Muscle of arm (tissue), 14 donors: ENCODE measurements at places on chromosomes 3 and 15. TPM values are rescaled to one million over a fixed set of nuclear protein-coding genes. Genes with fewer than 3 reads are reported as not detected.

GRCh38 chr3:55828712-55829111 lies 341.6 kb upstream of the WNT5A start:
- DNase-seq = no peak

GRCh38 chr3:14374444-14374883 lies 27.9 kb upstream of the SLC6A6 start:
- peak; percentile 25 for DNase-seq

Gene BOC
- polyA plus RNA-seq = not detected

DNA sequence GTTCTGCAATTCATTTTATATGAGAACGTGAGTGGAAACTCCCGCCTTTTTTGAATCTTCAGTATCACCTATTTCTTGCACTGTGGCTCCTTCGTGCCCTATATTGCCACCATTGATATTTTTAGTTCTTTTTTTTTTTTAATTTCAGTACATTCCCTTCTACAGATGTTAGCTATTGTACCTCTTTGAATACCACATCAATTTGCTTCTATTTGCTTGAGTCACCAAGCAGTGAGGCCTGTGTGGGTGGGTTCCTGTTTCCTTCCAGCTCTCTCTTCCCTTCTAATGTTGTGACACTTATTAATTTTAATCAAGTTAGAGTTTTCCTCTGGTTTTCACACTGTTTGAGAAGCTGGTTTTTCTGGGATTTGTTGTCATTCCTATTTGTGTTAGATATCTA lies 8.7 kb downstream of the HACD2 start:
- DNase-seq = no peak

Gene RFC4
- 31.1 TPM for polyA plus RNA-seq

GRCh38 chr3:87173776-87174175 lies 53.3 kb upstream of the CHMP2B start:
- no peak for DNase-seq

Gene CPLX3
- polyA plus RNA-seq = 0.11 TPM

DNA sequence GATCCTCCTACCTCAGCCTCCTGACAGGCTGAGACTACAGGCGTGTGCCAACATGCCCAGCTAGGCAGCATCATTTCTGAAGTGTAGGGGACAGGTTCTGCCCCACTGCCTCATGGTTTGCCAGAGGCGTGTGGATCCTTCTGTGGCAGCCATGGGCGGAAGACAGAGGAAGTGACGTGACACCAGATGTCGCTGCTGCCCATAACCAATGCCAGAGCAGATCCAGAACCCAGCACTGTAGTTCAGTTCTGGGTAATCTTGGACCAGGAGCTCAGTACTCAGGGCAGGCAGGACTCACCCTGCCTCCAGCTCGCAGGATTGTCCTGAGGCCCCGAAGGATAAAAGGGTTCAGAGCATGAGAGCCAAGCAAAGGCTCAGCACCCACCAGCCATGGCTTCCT lies 8.2 kb downstream of the RBPMS2 start:
- no peak for DNase-seq

- DNase-seq = no peak
Observed at GRCh38 chr15:76150513-76150912, 90.7 kb downstream of the TMEM266 start.

GRCh38 chr3:23376516-23377248 lies 173.6 kb downstream of the UBE2E2 start:
- no peak for DNase-seq

DNA sequence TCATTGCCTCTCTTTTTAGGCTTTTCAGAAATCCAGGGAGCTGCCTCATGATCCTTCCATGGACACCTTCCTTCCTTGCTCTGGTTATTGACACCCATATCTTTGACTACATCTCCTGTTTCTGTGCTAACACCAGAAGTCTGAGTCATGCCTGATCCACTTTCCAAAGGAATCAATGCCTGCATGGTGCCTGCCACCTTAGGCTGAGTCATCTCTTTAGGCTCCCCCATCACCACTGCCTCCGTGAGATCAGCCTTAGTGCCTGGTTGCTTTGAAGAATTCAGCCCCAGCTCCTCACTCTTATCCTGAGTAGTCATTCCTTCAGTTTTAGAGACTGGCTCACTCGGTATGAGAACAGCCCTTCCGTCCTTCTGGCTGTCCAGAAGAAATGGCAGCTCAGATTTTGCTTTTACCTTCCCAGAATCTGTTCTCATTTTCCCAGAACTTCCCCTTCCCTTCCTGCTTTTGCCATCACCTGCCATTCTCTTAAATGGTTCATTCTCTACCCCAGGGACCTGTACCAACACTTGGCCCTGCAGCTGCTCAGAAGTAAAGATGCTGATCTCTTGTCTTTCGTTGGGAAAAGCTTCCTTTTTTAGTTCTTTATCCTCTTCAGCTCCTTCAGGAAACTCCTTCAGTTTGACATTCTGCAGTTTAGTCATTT lies 105.3 kb downstream of the MAP4 start:
- DNase-seq = no peak

DNA sequence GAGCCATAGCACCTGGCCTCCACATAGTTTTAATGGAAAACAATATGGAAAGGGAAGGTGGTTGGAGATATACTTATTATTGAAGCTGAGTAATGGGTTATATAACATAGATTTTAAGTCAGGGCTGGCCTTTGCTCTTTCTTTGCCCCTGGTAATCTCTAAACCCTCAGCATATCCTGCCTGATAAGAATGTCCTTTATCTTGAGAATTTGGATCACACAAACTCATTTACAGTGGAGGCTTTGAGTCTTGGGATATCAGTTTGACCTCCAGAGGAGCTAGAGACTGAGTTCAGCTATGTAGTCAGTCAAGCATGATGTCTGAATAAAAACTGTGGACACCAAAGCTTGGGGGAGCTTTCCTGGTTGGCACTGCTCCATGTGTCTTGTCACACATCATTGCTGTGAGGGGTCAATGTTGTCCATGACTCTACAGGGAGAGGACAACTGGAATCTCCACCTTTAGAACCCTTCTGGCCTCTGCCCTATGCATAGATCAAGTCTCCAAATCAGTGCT lies 9.0 kb upstream of the C3orf33 start:
- DNase-seq = no peak

GRCh38 chr3:74217467-74217866 lies 397.0 kb downstream of the CNTN3 start:
- no peak for DNase-seq

- DNase-seq = no peak
Observed at GRCh38 chr15:55799291-55800212, 56.6 kb upstream of the PRTG start.

GRCh38 chr3:165195640-165196576 lies at the start of gene SLITRK3:
TSS of gene SLITRK3 (minus strand) at chr3:165196384. CDS start at chr3:165190830, 5,554 bp downstream.
- DNase-seq = peak; percentile 23

DNA sequence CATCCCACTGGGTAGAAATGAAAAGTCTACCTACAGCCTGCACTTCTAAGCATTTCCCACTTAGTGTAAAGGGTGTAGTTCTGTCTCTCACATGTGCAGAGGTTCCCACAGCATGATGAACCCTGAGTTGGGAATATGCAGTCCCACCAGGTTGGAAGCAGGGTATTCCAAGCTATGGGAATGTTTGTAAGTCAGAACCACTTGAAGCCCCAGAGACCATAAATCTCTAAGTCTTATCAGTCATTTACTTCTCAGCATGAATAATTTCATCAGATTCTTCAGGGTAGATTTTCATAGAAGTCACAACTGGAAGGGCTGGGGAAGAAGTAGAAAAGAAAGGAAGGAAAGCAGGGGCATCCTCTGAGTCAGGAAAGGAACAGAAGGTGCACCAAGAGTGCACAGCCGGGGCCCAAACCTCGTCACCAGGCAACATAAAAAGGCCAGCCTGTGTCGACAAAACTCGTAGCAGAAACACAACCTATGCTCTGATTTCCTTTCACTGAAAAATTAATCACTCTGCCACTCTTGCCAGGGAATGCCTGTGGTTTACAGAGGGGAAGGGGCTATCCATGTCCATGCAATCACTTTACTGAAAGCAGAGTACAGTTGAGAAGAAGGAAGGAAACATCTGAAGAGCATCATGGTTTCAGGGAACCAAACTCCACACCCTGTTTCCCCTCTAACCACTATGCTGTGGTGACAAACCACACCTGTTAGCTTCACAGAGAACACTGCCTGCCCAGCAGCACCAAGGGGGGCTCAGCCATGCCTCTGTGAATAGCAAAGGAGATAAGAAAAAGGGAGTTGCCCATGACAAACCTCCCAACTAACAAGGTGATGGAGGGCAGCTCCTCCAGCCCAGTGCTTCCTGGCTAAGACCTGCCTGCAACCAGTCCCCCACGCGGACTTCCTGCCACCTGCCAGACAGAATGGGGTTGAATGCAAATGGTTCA lies 40.5 kb downstream of the SH3BP5 start:
- no peak for DNase-seq

GRCh38 chr3:170741756-170742529 lies 128.1 kb downstream of the RPL22L1 start:
- no peak for DNase-seq

DNA sequence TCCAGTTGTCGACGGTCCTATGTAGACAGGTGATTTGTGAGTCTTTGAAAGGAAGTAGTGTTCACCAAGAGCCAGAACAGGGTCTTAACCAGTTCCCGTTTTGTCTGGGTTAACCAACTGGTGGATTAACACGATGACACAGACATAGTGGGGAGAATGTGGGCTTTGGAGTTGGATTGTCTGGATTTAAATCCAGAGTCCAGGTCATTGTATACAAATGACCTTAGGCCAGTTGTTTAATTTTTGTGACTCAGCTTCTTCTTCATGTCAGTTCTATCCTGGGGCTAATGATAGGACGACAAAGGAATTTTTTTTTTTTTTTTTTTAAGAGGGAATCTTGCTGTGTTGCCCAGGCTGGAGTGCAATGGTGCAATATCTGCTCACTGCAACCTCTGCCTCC lies 126.7 kb downstream of the LPP start:
- DNase-seq = no peak

Gene CPA3
- 0.90 TPM for polyA plus RNA-seq

Gene CHDH
- polyA plus RNA-seq = not detected

Gene ACSBG1
- polyA plus RNA-seq = 0.64 TPM

DNA sequence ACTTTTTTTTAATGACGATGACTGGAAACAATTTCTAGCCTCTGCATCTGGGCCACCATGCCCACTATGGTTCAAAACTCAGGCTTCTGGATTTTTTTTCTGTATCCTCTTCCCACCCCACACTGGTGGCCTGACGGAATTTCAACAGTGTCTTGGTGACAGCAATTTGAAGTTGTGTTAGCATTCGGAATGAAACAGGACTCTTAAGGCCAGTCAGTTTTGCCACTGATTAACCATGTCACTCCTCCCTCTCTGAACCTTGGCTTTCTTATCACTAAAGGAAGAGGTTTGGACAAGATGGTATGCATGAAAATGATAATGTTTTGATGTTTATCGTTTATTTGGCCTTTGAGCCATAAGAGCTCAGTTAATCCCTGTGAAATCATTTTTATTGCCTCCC lies 41.6 kb upstream of the BDH1 start:
- DNase-seq = no peak

DNA sequence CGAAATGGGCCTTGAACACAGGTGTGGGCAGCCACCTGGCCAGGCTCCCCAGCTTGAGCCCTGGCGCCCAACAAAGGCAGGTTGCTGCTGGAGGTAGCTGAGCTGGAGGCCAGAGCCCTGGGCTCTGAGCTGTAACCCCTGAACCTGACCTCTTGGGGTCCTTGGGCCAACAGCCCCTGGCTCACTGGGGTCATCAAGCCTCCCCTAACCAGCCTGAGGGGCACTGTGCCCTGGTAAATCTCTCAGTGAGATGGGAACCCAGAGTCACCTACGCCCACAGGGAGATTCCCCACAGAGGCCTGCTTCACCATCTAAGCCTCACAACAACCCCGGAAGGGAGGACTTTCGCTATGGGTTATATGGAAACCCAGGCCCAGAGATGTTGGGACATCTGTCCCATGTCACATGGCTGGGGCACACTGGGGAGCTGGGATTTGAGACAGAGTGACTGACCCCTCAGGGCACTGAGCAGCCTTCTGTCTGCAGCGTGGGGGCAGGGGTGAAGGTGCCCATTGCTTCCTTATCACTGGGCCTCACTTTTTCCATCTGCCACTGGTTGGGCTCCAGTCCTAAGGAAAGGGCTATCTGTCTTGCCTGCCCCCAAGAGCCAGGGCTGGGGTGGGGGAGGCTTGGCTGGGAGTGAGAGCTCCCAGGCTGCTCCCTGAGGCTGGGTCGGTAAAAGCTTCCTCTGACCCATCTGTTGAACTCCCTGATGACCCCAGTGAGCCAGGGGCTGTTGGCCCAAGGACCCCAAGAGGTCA lies 59.1 kb downstream of the IQSEC1 start:
- DNase-seq = no peak

Gene P3H2
- polyA plus RNA-seq = 82.6 TPM

Gene VWA5B2
- 0.51 TPM for polyA plus RNA-seq

Gene SNX22
- polyA plus RNA-seq = 0.57 TPM

Gene UCN2
- polyA plus RNA-seq = not detected

GRCh38 chr15:65258375-65259262 lies 28.1 kb downstream of the PARP16 start:
- DNase-seq = no peak

DNA sequence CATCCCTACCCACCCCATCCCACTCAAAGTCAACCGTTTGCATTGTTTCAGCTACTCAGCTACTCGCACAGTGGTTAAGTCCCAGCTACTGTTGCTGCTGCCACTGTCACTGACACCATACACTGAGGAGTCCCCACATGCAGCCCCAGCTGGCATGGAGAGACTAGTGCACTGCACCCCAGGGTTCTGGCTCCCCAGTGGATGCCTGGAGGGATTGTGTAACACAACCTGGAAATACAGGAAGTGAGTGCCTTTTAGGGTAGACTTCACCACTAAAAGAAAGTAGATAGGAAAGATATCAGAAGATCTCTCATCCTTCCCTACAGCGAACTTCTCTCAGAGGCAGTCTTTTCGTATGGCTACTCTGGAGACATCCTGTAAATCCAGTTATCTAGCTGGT lies 169.2 kb upstream of the STRIT1 start:
- no peak for DNase-seq

- peak; percentile 29 for DNase-seq
Observed at GRCh38 chr3:108914774-108915641, 38.7 kb downstream of the GUCA1C start.

- DNase-seq = no peak
Observed at GRCh38 chr15:42226648-42227047, 18.5 kb upstream of the VPS39 start.

Gene TCAIM
- 27.3 TPM for polyA plus RNA-seq

GRCh38 chr3:113055961-113056360 lies 65.2 kb downstream of the GTPBP8 start:
- no peak for DNase-seq

Gene MED12L
- 9.5 TPM for polyA plus RNA-seq

Gene CCR9
- polyA plus RNA-seq = not detected

DNA sequence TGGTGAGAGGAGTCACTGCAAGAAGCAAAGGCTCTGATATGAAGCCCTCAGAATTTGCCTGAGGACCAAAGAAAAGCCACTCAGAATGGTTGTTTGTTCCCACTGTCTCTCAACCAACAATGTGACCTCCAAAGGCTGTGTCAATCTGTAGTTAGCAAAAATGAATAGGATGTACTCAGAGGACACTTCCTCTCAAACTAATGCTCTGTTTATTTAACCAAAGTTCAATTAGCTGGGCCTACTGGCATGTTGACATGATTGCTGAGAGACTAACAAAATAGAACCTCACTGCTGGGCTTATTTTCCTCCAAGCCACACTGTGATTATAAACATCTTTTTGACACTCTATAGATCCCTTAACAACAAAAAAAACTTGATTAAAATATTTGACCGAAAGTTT lies 522.5 kb downstream of the OCA2 start:
- no peak for DNase-seq

GRCh38 chr3:16604433-16604832 lies 790 bp downstream of the DAZL start:
- DNase-seq = no peak

Gene DAZL
- polyA plus RNA-seq = not detected

GRCh38 chr15:28975766-28976179 lies 90.0 kb downstream of the APBA2 start:
- no peak for DNase-seq

Gene ILDR1
- 0.59 TPM for polyA plus RNA-seq
